ENCODE measurements at places on chromosomes 2 and 18. TPM values are rescaled to one million over a fixed set of nuclear protein-coding genes. Genes with fewer than 3 reads are reported as not detected.

Gene SPHKAP
- 0.32 TPM for total RNA-seq

Gene CFAP210
- not detected for total RNA-seq

Gene GDF7
- not detected for total RNA-seq

Gene PARD6G
- total RNA-seq: 0.22 TPM

Gene SAG
- total RNA-seq: not detected

Gene ABCG5
- total RNA-seq: not detected

Gene HAUS1
- 24.2 TPM for total RNA-seq

Gene GAL3ST2
- total RNA-seq: not detected

Gene ORC4
- total RNA-seq: 39.5 TPM

Gene TMEM169
- not detected for total RNA-seq

Gene FNDC4
- 24.2 TPM for total RNA-seq

Gene RUFY4
- total RNA-seq: not detected

Gene SCYGR4
- not detected for total RNA-seq

Gene NLRC4
- not detected for total RNA-seq

Gene KIF5C
- 0.13 TPM for total RNA-seq

Gene DYSF
- not detected for total RNA-seq

Gene EHD3
- total RNA-seq: 31.7 TPM

Gene C2orf78
- total RNA-seq: not detected

Gene PKDCC
- 9.9 TPM for total RNA-seq

Gene CREG2
- under 0.01 TPM for total RNA-seq

Gene RGPD4
- total RNA-seq: not detected

Gene CHRNA1
- total RNA-seq: not detected

Gene ARHGAP28
- total RNA-seq: 0.63 TPM

Gene SYT4
- not detected for total RNA-seq

All from GM23248 (cell line).